ENCODE measurements at places on chromosomes 4 and X. TPM values are rescaled to one million over a fixed set of nuclear protein-coding genes. Genes with fewer than 3 reads are reported as not detected.

PGAM4 gene
- total RNA-seq: not detected

SHROOM4 gene
- total RNA-seq: 0.44 TPM

FRAS1 gene
- total RNA-seq: 0.15 TPM

RWDD4 gene
- 15.7 TPM for total RNA-seq

HSD17B13 gene
- total RNA-seq: 0.15 TPM

HSFX2 gene
- total RNA-seq: not detected

USP17L18 gene
- total RNA-seq: not detected

STS gene
- 7.6 TPM for total RNA-seq

PRDM5 gene
- 21.8 TPM for total RNA-seq

SRPX2 gene
- 37.7 TPM for total RNA-seq

FDCSP gene
- total RNA-seq: not detected

COX7B2 gene
- total RNA-seq: not detected

XAGE2 gene
- total RNA-seq: not detected

PNCK gene
- total RNA-seq: 1.2 TPM

TLR7 gene
- total RNA-seq: not detected

XKRX gene
- 0.15 TPM for total RNA-seq

ODAPH gene
- total RNA-seq: not detected

MTMR8 gene
- 1.2 TPM for total RNA-seq

HSPA4L gene
- total RNA-seq: 24.8 TPM

TMSB15A gene
- total RNA-seq: 10.2 TPM

HTRA3 gene
- total RNA-seq: 7.7 TPM

PDGFC gene
- 87.6 TPM for total RNA-seq

BTC gene
- total RNA-seq: 1.2 TPM

ARHGAP36 gene
- not detected for total RNA-seq

HSFX1 gene
- 0.87 TPM for total RNA-seq

LRIT3 gene
- total RNA-seq: 0.15 TPM

UBL4A gene
- 39.0 TPM for total RNA-seq

GAK gene
- 69.8 TPM for total RNA-seq

LUZP4 gene
- total RNA-seq: not detected

SLC16A2 gene
- 25.1 TPM for total RNA-seq

Measured in smooth muscle cell of trachea (primary cell).